Stimulated activated CD4-positive, alpha-beta T cell treated with anti-CD3 and anti-CD28 coated beads, TNF-alpha, amount 100 ng/mL, for 48 hours (primary cell): ENCODE measurements at places on chromosomes 7 and 10.

DNA sequence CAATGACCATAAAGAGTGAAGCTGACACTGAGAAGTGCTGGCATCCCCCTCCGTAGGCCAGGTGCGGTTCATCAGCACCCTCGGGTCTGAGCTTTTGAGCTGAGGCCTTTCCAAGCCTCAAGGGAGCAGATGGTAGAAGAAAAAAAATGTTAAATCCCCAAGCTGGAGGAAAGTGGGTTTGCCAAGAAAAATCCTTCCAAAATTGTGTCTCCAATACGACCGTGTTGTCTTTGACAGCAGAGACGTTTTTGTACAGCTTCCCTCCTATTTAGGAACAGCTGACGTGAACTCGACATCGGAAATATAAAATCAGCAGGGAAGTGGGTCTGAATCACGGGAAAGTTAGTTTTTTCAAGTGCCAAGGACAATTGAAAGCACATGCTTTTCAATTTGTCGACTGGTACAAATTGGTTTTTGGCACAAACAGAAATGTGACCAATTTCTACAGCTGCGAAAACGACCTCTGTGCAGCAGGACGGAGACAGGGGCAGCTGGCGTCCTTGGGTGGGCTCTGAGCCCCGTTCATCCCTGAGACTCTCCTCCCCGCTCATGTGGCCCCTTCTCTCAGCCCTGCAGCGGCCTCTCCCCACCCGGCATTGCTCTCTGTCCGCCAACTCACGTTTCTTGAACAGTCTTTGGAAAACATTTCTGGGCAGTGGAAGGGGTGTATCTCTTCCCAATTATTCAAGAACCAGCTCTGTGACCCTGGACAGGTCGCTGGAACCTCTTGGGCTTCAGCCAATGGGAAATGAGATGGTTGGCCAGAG, 89.9 kb downstream of the PAXIP1 start:
- DNase-seq, result no peak

- no peak for DNase-seq
These were observed 1105.7 kb downstream of the REEP3 start for GRCh38 chr10:64626924-64627323.

DNA sequence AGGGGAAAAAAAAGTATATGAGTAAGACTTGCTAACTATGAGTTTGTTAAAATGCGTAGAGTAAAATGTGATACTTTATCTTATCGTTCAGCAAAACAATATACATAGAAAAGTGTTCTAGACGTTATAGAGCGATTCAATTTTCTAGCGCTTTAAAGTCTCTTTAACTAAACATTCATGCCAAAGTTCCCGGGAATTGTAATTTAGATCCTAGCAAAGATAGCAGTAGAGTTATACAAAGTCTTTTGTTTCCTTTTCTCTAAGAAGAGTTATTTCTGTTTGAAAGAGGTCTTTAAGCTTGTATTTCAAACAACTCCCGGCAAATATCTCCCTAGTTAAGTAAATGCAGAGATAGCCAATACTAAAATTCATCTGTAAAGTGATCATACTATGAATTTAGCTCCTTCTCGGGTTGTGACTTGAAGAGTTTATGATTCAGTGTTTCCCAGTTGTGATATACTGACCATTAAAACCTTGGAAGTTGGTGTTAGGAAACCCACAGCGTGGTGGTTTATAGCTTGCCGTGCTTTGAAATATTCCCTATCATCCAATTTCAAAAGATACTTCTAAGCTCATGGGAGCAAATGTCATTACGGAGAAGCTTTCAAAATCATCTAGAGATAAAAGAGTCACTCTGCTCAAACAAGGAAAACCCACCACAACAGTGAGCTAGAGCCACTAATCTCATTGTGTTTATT, 171.7 kb downstream of the CSTF2T start:
- DNase-seq, result no peak

GRCh38 chr7:47535704-47536628, 45.9 kb downstream of the TNS3 start:
- DNase-seq, result no peak

- DNase-seq, result no peak
These were observed 72.6 kb downstream of the USP6NL start for GRCh38 chr10:11538834-11539190.

- DNase-seq, result no peak
These were observed 145.8 kb downstream of the AUTS2 start for GRCh38 chr7:69744026-69744425.

GRCh38 chr7:120738816-120739215, 119.1 kb downstream of the TSPAN12 start:
- DNase-seq, result no peak
